ENCODE measurements at places on chromosomes 12 and 14. TPM values are rescaled to one million over a fixed set of nuclear protein-coding genes. Genes with fewer than 3 reads are reported as not detected.

Gene SLIRP
- total RNA-seq = 143 TPM

Gene SOX5
- 1.1 TPM for total RNA-seq

Gene RGS6
- 0.39 TPM for total RNA-seq

Gene NTN4
- not detected for total RNA-seq

Gene CAPZA3
- total RNA-seq = not detected

Gene ADSS1
- total RNA-seq = 2.2 TPM

Gene NFE2
- total RNA-seq = not detected

Gene VASH1
- total RNA-seq = 5.3 TPM

Gene GYS2
- total RNA-seq = not detected

Gene TMEM63C
- 1.1 TPM for total RNA-seq

Gene EID3
- 3.9 TPM for total RNA-seq

Gene NOVA1
- total RNA-seq = 0.35 TPM

Gene PZP
- total RNA-seq = not detected

Gene OLR1
- total RNA-seq = not detected

Gene SERPINA3
- not detected for total RNA-seq

Gene NTS
- total RNA-seq = not detected

Gene AP1G2
- total RNA-seq = 166 TPM

Gene RHOJ
- total RNA-seq = not detected

Measured in activated CD4-positive, alpha-beta T cell treated with anti-CD3 and anti-CD28 coated beads for 36 hours (primary cell).